LHCN-M2 (cell line): ENCODE measurements at places on chromosomes 3 and 15. TPM values are rescaled to one million over a fixed set of nuclear protein-coding genes. Genes with fewer than 3 reads are reported as not detected.
A peak's percentile ranks its signal among the peaks of the same experiment; 100 is the strongest.

The TNNC1 gene
- total RNA-seq: 1.5 and 8.2 TPM in 2 replicates

The OR5H6 gene
- total RNA-seq: not detected in 2 replicates

The CPEB1 gene
- 6.0 and 6.3 TPM in 2 replicates for total RNA-seq

DNA sequence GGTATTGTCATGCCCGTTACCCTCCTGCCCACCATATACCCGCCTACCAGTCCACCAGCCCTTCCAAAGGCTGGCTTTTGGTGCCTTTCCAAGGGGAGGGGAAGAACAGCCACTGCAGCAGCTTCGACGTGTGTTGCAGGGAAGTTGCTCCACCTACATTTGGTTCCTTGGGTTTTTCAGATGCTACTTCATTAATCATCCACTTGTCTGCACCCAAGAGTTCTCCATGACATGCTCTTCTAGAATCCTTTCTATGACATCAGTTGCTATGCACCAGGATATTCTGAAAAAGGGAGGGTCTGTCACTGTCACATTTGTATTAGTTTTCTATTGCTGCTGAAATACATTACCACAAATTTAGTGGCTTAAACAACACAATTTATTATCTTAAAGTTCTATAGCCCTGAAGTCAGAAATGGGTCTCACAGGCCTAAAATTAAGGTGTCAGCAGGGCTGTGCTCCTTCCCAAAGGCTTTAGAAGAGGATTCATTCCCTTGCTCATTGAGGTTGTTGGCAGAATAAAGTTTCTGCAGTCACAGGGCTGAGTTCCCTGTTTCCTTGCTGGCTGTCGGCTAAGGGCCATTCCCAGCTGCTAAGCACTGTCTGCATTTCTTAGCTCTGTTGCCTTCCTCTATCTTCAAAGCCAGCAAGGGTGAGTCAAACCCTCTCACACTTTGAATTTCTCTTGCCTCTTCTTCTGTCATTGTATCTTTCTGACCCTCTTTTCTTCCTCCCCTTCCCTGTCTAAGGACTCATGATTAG is at the start of gene LYZL4:
LYZL4 (minus strand) TSS at position 241 of the 762 bp plus-strand sequence. CDS start 3,359 bp downstream, outside the sequence.
- peak; percentile 1 for DNase-seq

DNA sequence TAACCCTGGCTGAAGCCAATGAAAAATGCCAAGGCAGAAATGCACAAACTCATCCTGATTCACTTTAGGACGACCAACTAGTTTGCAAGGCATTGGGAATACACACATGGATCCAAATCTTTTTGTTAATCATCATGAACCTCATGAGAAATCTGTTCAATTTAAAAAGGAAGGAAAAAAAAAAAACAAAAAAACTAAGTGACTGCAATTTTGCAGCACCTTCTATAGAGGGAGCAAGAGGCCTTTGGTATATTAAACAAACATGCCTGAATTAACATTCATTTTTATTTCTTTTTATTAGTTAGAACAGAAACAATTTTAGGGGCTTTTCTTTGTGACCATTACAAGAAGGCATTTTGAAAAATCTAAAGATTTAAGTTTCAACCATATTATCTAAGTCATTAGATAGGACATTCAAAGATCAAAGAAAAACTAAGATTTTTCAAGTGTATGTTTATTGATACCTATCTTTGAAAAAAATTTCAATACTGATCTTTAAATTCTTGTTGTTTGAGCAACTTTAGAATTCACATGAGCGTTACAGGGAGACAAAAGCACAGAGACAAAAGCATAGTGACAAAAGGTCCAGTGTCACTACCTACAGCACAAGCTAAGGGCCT is 182.4 kb downstream of the CBLB start:
- DNase-seq: peak; percentile 26

DNA sequence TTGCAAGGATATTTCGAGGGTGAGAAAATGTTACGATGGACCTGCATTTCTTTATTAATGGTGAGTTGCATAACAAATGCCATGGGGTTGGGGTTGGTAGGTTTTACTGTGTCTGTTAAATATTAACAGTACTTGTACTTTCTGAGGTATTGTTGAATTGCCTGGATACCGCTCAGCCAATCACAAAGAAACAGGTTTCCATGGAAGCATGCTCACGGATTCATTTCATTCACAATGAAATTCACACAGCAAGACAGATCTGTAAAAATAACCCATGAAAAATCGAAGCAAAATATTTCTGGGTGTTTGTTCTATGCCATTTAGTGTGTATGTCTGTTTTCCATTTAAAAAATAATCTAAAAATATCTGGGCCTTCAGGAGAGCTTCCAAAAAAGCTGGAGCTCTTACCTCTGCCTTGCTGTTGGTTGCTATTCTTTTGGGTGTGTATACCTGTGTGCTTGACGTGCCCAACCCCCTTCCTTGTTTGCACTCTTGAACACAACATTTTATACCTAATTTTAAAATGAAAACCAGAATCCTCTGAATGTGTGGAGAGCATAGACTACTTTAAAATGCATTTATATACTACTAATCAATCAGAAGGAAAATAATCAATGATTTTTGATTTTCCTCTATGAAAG is 479.8 kb upstream of the TBL1XR1 start:
- DNase-seq: no peak

- peak; percentile 49 for DNase-seq
Measured at GRCh38 chr3:44076221-44076829, 165.4 kb upstream of the TOPAZ1 start.

DNA sequence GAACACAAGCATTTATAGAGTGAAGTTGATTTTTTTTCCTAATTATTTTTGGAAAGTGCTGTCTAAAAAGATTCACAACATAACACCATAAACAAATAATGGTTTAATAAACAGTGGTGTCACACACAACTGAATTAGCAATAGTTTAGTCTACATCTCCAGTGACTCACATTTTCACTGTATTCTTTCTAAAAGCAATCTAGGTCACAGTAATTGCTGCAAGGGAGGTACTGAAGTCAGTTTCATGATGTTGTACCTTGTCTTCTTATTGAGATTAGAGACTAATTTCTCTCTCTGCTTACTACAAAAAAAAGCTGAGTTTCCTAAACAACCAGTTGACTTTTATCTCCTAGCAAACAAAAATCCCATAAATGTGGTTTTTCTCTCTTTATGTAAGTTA is 29.6 kb downstream of the PLSCR4 start:
- peak; percentile 11 for DNase-seq

DNA sequence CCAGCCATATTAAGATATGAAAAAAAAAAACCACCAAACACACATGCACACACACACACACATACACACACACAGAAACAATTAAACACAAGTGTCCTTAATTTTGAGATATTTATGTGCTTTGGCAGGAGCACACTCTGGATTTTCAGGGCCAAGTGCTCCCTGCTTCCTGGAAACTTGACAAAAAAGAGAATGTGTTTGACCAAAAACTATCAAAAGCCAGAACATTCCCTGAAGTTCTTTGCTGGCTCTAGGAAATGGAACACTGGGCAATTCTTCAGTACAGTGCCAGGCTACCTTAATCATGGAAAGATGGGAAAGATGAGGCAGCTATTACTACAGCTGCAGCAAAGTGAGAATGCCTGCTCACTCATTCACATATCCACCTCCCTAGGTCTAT is 44.6 kb downstream of the P3H2 start:
- peak; percentile 14 for DNase-seq

- no peak for DNase-seq
Measured at GRCh38 chr15:78424673-78425072, 13.3 kb upstream of the IREB2 start.

DNA sequence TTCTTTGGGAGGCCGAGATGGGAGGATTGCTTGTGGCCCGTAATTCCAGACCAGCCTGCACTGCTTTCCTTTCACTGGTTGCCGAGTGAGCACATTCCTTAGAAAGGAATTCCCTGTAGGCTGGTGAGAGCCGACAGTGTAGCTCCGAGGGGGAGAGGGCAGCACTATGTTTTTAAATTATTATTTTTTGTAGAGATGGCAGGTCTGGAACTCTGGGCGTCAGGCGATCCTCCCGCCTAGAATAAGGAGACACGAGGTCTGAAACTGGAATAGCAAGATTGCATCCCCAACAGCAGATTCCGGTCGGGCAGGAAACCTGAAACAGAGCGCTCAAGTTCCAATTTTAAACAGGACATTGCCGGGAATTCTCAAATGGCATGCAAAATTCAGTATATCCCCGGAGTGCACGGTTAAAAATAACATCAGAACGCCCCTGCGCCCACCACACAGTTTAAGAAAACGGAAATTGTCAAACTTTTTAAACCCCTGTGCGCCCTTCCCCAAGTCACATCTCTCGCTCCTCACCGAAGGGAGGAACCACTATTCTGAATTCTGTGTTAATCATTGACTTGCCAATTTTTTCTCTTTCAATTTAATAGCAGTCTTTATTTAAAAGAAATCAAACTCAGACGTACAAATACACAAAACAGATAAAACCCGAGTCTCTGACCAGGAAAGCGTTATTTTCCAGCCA is 643 bp upstream of the RNU5B-1 start:
- DNase-seq: peak; percentile 73

DNA sequence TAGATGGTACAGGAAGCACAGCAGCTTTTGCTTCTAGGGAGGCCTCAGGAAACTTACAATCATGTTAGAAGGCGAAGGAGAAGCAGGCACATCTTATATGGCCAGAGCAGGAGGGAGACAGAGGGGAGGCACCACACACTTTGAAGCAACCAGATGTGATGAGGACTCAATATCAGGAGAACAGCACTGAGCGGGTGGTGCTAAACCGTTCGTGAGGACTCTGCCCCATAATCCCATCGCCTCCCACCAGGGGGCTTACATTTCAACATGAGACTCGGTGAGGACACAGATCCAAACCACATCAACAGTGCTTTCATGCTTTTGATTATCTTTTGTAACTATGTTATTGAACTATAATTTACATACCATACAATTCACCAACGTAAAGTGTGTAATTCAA is 7.6 kb upstream of the TMEM44 start:
- DNase-seq: peak; percentile 63

GRCh38 chr15:26355472-26356074 is 417.3 kb downstream of the GABRB3 start:
- no peak for DNase-seq
